ENCODE measurements at places on chromosomes 3 and 15.
A peak's percentile ranks its signal among the peaks of the same experiment; 100 is the strongest.

- DNase-seq = peak; percentile 92
Measured at GRCh38 chr3:43733459-43734384, 43.0 kb downstream of the ABHD5 start.

DNA sequence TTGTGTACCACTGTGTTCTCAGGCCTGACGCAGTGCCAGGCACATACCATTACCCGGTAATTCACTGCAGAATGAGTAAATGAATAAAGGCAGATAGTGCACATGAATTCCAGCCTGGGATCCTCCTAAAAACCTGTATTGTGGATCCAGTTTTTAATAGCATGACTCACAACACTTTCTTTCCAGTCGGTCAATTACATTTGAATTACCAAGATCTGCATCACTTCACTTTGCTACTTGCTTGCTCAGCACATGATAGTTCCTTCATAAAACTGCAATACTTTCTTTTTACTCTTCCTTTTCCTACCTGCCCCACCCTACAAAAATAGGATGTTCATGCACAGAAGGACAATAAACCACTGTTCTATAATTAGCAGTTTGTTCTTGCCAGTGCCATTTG, 553.8 kb downstream of the MAGI1 start:
- peak; percentile 56 for DNase-seq

DNA sequence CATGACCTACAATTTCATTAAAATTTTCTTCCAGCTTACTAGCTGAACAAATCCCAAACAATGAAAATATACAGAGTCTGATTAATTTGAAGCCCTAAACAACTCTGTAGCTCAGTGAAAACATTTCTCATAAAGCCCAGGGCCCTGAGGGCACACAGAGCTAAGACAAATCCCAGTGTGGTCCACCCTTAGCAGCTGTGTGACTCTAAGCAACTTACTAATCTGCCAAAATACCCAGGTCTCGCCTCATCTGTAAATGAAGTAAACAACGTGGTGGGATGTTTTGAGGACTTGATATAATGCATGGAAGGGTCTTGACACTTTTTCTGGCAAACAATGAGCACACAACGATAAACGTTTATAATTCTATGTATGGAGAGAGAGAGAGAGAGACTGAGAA, 158.4 kb downstream of the FHIT start:
- no peak for DNase-seq

DNA sequence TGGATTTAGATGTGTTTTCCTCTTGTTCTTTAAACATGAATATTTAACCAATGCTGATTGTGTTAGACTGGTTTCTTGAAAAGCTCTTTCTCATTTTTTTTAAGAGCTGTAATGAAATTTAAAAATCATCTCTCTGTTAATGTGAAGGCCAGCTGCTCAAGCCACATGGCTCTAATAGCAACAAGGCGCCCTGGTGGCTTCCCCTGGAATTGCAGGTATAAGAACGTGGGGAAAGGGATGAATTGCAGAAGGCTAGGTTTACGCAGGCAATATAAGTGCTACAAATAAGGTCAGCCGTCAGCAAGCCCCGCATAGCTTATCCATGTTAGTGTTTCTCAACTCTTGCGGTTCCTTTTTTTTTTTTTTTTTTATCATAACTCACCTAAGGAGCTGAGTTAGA, 108.5 kb downstream of the SAMMSON start:
- DNase-seq = peak; percentile 29

GRCh38 chr15:31442699-31443111, 116.1 kb downstream of the KLF13 start:
- DNase-seq = peak; percentile 70

- DNase-seq = no peak
Measured at GRCh38 chr15:70521576-70522322, 241.6 kb downstream of the UACA start.

GRCh38 chr15:70327328-70327855, 229.7 kb upstream of the TLE3 start:
- no peak for DNase-seq

GRCh38 chr3:115720983-115721382, 97.7 kb downstream of the GAP43 start:
- no peak for DNase-seq

DNA sequence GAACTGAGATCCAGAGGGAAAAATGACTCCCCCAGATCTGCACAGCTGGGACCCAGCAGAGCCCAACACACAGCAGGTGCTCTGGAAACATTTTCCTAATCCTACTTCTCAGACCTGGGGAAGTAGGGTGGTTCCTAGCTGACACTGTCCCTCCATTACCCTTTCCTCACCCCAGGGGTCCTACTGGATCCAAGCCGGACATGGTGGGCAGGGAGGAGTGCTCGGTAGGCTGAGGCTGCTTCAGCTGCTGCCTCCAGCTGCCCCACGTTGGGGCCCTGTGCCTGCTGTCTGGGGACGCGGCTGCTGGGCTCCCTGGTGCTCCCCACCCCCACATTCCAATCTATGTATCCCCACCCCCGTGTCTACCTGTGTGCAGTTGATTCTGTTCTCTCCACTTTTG, 29.8 kb upstream of the SLC6A6 start:
- no peak for DNase-seq

DNA sequence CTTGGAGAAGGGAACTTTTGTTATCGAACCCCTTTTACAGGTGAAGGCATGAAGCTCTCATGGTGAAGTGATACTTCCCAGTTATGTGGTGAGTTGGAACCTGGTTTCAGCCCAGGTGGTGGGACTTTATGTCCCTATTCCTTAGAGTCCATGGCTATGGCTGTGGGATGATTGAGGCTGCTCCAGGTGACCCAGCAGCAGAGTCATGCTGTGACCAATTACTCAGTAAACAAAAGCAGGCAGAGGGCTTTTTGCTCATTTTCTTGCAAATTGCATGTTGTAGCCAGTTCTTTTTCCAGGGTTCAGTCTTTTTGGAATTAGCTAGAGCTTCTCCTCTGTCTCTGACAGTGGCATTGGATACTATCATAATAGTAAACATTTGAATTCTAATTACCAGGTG, 70.7 kb downstream of the CACNA2D3 start:
- no peak for DNase-seq

GRCh38 chr3:50390508-50391224, 31.3 kb upstream of the TMEM115 start:
- peak; percentile 9 for DNase-seq

- DNase-seq = no peak
Measured at GRCh38 chr3:15649858-15650257, 48.3 kb downstream of the BTD start.

DNA sequence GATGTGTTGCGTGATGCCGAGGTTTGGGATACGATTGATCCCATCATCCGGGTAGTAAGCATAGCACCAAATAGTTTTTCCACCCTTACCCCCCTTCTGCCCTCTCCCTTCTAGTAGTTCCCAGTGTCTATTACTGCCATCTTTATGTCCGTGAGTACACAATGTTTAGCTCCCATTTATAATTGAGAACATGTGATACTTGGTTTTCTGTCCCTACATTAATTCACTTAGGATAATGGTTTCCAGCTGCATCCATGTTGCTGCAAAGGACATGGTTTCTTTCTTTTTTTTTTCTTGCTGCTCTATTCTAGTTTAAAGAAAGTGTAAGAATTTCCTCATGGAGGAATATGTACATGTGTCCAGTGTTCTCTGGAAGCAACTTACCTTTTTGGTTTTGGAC, 51.8 kb downstream of the NSUN3 start:
- DNase-seq = no peak

DNA sequence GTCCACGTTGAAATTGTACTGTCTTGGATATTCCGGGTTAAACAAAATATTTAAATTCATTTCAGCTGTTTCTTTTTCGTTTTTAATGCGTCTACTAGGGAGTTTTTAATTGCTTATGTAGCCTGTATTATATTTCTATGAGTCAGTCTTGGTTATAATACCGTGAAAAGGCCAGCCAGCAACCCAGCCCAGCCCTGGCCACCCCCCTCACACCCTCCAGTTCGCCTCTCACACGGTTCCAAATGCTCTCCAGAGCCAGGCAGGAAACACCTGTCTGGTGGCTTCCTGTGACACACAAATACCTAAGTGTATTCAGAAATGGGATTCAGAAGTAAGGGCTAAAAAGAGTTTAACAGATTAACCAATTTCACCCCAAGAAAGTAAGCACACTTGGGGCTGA, 4.4 kb downstream of the SH3BP5 start:
- DNase-seq = peak; percentile 67

DNA sequence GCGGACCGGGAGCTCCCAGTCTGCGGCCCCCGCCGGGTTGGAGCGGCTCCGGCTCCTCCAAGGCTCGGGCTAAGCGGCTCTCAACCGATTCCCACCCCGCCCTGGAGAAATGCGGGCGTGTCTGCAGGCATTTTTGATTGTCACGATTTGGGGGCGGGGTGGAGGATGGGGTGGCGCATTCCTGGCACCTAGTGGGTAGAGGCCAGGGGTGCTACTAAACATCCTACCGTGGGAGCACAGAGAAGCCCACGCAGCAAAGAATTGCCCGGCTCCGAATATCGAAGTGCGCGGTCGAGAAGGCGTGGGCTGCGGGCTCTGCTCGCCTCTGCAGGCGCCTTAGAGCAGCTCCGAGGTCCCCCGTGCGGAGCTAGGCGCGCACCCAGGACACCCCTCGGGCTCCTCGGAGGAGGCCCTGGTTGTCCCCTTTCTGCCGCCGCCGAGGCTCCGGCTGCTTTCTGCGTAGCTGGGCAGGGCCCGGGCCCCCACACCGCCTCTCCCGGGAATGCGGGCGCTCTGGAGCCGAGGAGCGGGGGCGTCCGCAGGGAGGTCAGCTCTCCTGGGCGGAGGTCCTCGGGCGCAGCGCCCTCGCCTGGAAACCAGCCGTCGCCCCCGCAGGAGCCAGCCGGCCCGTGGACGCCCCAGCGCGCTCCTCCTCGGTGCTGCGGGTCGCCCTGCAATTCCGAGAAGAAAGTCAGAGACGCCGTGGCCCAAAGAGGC, 16.5 kb upstream of the LAMP3 start:
- peak; percentile 15 for DNase-seq

GRCh38 chr3:147538034-147538433, 128.9 kb downstream of the ZIC1 start:
- no peak for DNase-seq

GRCh38 chr15:98803228-98804056, 155.1 kb downstream of the IGF1R start:
- peak; percentile 77 for DNase-seq

DNA sequence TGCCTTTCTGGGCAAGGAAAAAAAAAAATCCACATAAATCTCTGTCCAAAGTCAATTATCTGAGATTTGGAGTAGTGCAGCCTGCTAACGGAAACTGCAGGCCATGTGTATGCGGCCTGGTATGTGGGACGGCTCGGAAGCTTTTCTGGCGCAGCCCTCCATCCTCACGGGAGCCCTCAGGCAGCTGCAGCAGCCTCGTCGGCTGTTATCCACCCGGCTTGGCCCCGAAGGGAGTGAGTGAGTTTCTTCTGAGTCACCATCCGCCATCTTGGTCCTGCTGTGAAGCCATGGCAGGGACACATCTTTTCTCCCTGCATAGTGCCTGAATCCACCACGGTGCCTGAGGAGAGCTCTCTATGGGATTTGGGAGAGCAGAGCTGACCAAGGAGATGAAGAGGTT, 62.8 kb downstream of the POLR2M start:
- DNase-seq = no peak

GRCh38 chr3:167650459-167650858, 3.3 kb downstream of the WDR49 start:
- DNase-seq = no peak

DNA sequence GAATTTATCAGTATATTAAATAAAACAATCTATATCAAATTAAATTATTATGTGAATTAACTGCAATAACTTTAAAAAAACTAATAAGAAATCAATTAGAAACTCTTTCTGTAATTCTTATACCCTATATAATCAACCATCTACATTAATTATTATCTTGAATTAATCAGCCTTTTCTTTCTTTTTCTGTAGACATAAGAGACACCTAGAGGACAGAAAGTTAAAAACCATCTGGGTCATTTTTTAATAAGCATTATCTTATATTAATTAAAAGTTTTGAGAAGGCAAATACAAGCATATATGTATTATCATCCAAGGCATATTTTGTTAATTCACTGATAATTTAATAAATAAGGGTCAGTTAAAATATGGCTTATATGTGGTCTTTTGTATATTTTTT, 24.2 kb upstream of the SLC25A26 start:
- DNase-seq = no peak

- no peak for DNase-seq
Measured at GRCh38 chr3:177530908-177531307, 333.6 kb upstream of the TBL1XR1 start.

- DNase-seq = no peak
Measured at GRCh38 chr3:42403737-42404136, 6.7 kb downstream of the LYZL4 start.

DNA sequence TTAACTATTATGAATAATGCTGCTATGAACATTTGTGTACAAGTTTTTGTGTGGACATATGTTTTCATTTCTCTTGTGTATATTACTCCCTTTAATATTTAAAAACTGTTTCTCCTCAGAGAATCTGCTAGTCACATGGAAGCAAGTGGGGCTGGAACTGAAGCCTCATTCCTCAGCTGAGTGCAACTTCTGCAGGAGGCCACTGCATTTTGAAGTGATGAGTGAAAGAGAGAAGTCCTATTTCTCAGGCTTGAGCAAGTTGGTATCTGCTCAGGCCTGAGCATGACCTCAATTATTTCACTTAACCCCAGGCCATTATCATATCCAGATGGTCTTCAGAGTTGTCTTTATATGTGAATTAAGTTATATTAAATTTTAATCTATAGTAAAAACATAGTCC, 11.5 kb downstream of the TLR9 start:
- no peak for DNase-seq

- DNase-seq = no peak
Measured at GRCh38 chr15:65082303-65082953, 5.9 kb downstream of the KBTBD13 start.

GRCh38 chr3:128488991-128489673, 3.9 kb downstream of the GATA2 start:
- DNase-seq = peak; percentile 60

GRCh38 chr15:89089316-89090230, 1.3 kb downstream of the ABHD2 start:
- DNase-seq = no peak

DNA sequence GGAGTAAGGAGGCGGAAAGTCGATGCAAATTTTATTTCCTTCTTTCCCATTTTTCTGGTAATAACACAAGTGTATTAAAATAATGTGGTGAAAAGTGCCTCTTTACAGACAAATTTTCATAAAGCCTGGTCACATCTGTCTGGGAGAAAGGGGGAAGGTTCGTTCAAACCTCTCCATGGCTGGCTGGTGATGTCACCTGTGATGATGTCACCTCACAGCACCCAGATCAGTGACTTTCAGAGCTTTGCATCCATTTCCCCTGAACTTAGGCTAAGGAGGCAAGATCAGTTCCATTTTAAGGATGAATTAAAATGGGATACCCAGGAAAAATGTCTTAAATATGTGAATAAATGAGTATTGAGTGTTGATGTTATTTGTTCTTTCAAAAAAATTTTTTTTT, 34.1 kb downstream of the ATP10A start:
- peak; percentile 27 for DNase-seq

GRCh38 chr3:27723001-27723445, 900 bp upstream of the EOMES start:
- no peak for DNase-seq

DNA sequence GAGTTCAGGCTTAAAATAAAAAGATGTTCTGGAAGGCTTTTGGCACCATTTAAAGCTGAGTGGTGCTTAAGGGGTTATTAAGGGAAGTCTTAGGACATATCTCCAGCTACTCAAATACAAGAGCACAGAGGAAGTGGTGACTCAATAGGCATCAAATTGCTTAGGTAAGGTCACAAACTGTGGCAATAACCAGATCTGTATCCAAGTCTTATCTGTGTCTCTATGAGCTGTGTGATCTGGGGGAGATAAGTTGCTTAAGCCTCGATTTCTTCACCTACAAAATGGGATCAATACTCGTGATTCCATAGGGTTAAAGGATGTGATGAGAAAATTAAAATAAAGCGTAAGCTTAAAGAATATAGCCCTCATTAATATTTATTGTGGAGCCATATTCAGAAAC, 7.6 kb downstream of the HDC start:
- peak; percentile 12 for DNase-seq

All from kidney tubule cell (primary cell).